ENCODE measurements at places on chromosomes 12 and 14.

- no peak for DNase-seq
These were observed 145.1 kb downstream of the KIF26A start for GRCh38 chr14:104283197-104284106.

DNA sequence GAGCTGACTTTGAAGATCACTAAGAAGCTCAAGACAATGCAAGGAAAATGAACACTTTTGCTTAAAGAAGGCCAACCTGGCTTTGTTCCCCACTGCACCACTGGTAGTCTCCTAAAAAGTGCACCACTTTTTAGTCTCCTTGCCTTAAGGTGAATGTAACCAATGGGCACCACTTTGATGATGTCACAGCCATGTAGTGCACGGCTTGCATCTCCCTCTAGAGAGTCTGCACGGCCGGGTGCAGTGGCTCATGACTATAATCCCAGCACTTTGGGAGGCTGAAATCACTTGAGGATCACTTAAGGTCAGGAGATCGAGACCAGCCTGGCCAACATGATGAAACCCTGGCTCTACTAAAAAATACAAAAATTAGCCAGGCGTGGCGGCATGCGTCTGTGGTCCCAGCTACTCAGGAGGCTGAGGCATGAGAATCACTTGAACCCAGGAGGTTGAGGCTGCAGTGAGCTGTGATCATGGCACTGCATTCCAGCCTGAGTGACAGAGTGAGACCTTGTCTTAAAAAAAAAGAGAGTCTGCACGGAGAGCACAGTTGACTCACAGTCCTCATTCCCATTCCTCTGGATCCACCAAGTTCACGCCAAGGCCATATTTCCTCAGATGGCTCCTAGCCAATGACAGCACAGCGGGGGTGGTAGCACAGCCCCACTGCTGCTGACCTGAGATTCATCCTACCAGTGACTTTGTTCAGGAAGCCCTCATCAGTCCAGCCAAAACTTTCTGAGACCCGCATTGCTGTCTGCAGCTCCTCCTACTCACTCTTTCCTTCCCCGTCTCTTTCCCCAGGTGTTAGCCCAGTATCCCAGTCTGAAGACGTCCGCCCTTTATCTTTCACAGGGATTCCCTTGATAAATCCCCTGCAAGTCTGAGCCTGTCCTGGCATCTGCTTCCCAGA is 16.5 kb upstream of the IFT81 start:
- no peak for DNase-seq

DNA sequence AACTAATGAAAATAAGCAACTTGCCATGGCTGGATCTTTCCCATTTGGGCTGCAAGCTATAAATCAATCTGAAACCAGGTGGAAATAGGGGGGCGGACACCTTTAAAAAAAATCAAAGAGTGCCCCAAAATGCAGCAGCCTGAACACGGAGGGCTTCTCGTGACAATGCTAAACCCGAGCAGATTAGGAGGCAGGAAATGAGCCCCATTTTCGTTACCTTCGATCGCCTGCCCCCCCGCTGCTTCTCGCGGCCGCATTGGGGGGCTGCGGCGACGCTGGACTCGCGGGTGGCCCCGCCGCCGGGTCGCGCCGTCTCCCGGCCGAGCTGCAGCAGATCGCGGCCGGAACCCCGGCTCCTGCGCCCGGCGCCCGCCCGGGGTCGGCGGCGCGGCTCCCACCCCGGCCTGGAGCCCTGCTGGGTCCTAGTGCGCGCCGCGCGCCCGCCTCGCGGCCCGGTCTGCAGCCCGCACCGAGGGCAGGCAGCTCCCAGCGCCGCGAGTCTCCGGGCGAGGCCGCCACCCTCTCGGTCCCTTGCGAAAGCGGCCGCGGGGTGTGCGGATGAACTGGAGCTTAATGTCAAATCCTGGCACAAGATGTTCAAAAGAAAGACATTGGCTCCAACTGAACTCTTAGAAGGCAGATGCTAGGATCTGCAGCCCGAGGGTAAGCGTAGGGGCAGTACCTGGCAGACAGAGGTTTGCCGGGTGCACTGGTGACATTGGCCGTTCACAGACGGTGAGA is 201.9 kb upstream of the FOXN3 start:
- DNase-seq: peak; percentile 54

DNA sequence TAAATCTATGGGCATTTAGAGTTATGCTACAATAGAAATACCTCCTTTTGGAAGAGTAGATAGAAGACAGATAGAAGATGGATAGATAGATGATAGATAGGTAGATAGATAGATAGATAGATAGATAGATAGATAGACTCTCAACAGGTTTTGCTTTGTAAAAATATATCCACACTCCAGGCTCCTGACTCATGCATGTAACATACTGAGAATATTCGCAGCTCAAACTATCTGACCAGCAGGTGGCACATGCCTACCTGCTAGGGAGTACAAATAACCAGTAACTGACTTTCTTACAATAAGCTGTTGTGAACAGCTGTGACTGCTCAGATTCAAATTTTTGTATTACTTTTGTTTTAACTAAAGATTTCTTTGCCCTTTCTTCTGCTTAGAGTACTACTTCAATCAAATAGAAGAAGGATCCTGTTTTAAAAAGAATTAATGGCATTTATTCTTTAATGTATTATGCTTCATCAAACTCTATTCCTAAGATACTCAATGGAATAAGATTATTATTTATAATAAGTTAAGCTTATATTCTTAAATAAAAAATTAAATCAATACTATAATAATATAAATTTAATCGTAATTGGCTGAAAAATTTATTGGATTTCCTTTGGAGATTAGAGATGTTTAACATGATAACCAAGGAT is 15.8 kb upstream of the CPNE8 start:
- no peak for DNase-seq

- DNase-seq: no peak
These were observed 92.2 kb downstream of the DYRK2 start for GRCh38 chr12:67740711-67741110.
